Esophagus mucosa (tissue), 1 donor: ENCODE measurements at places on chromosomes 3 and 15.

- ATAC-seq = no peak
Observed at GRCh38 chr15:20652914-20653313, 111.3 kb upstream of the GOLGA6L6 start.

DNA sequence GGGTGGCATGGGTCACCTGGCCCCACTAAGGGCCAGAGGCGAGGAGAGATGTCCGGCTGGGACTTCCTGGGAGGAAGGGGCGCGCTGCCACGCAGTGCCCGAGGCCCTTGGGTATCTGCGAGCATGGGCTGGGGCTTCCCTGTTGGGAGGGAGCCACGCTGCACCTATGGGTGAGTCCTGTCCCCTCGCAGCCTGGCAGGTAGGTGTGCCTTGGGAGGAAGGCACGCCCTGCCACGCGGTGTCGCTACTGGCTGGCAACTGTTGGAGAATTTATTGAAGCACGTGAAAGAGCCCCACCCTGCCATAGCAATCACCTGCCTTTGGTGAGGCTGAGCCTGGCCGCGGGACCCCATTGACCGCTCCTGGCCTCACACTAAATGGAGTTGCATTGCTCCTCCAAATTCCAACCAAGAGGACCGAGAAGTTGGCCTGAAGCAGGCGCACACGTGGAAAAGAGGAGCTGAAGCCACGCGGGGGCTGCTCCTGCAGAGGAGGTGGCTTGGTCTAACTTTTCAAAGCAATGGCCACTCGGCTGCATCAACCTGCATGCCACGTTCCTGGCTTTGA, 134.2 kb downstream of the TJP1 start:
- peak; percentile 24 for ATAC-seq

GRCh38 chr3:72448858-72449257, 399.4 kb downstream of the SHQ1 start:
- no peak for ATAC-seq

GRCh38 chr15:56939257-56939656, 20.8 kb downstream of the TCF12 start:
- no peak for ATAC-seq

DNA sequence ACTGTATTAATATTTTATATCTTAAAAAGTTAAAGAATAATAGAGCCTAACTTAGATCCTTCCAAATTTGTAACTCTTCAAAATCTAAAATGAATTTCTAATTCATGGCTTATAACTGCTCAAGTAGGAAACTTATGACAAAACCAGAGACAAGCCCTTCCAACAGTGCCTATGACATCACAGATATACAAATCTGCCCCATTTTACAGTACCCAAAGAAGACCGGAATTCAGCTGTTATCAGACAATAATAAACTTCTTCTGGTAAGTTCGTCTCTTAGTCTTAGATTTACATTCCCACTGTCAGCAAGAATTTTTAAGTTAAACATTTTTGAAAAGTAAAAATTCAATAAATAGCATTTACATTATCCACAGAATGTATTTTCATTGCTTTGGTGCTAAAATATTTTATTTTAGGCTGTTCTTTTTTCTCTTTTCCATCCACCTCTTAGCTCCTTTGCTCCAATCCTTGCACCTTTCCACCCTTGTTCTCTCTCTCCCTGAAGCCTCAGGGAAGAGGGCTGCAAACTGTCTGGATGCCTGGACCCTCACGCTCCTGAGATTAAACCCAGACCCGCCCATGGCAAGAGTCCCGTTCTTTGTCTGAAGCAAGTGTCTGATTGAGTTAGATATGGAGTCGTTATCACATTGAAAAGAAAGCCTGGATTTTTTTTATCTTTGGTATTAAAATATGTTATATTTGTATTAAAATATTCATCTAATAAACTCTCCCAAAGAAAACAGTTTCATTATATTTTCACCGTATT, 312.7 kb downstream of the ZBTB20 start:
- no peak for ATAC-seq

- peak; percentile 67 for ATAC-seq
Observed at GRCh38 chr15:50390554-50391264, 33.5 kb upstream of the USP8 start.

GRCh38 chr3:46496746-46497555, 825 bp upstream of the RTP3 start:
- ATAC-seq = no peak

- ATAC-seq = peak; percentile 78
Observed at GRCh38 chr15:78108300-78109084, 16.1 kb downstream of the SH2D7 start.

GRCh38 chr15:83129791-83130190, 22.3 kb downstream of the TM6SF1 start:
- no peak for ATAC-seq

GRCh38 chr3:150409512-150410310, 1.6 kb downstream of the TSC22D2 start:
- peak; percentile 55 for ATAC-seq

DNA sequence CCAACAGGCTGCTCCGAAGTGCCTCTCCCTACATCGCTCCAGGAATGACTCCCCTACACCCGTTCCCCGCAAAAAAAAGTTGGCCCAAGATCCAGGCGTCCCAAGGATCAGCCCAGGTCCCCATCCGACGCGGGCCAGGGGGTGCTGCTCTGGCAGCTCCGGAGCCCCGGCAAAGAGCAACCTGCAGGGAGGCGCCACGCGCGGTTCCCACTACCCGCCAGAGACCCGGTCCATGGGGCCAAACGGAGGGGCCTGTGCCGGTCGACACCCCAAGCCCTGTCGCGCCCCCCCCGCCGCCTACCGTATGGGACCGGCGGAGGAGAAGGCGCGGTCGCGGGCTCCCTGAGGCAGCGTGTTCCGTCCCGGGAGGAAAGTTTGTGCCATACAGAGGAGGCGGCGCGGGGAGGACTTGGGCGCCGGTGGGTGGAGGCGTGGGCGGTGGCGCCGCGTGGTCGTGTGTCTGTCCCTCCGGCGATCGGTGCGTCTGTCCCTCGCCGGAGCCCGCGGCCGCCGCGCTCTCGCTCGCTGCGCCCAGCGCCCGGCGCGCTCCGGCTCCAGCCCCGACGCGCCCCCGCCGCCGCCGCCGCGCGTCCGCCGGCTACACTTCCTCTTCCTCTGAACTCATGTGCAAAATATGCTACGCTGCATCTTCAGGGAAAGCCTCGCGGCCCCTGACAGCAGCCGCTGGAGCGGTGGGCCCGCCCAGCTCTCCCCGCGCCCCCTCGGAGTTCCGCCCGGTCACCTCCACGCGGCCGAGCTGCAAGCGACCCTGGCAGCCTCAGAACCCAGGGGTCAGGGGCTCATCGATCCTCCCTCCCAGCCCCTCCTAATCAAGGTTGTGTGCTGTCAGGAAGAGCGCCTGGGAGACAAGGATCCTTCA, at the start of gene RFTN1:
TSS of gene RFTN1 (minus strand) at position 559 of the 880 bp plus-strand sequence. CDS start 19,830 bp downstream, outside the sequence.
- peak; percentile 38 for ATAC-seq

GRCh38 chr15:88484682-88485331, 17.3 kb downstream of the MRPS11 start:
- ATAC-seq = peak; percentile 19

GRCh38 chr15:74525309-74525708, 15.7 kb upstream of the ARID3B start:
- no peak for ATAC-seq

GRCh38 chr3:189238071-189238470, 66.3 kb downstream of the TPRG1 start:
- ATAC-seq = no peak

GRCh38 chr3:63819151-63819398, at the start of gene C3orf49:
C3orf49 (plus strand) TSS chr3:63819299; CDS start chr3:63819472, 173 bp downstream.
- ATAC-seq = no peak

DNA sequence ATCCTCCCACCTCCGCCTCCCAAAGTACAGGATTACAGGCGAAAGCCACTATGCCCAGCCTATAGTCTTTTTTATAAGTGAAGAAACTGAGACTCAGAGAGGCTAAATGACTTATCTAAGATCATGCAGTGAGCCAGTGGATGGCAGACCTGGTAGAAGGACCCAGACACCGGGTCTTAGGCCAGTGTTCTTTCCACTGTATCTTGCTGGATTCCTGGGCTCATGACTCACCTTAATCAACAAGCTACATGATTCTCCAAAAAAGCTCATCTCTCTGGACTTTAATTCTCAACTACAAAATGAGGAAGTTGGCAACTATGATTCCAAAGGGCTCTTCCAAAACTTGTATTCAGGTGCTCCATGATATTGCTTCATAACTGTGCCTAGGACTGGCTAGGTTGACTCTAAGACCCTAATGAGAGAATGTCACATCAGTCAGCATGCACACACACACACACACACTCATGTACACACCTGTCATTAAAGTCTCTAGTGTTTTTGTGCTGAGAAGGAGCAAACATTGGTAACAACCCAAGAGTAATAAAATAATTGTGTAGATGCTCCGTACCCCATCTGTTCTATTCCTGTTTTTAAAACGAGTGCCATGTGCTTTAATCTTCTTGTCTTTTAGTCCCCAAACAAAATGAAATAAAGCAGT, 89.7 kb upstream of the SLC4A7 start:
- ATAC-seq = no peak

DNA sequence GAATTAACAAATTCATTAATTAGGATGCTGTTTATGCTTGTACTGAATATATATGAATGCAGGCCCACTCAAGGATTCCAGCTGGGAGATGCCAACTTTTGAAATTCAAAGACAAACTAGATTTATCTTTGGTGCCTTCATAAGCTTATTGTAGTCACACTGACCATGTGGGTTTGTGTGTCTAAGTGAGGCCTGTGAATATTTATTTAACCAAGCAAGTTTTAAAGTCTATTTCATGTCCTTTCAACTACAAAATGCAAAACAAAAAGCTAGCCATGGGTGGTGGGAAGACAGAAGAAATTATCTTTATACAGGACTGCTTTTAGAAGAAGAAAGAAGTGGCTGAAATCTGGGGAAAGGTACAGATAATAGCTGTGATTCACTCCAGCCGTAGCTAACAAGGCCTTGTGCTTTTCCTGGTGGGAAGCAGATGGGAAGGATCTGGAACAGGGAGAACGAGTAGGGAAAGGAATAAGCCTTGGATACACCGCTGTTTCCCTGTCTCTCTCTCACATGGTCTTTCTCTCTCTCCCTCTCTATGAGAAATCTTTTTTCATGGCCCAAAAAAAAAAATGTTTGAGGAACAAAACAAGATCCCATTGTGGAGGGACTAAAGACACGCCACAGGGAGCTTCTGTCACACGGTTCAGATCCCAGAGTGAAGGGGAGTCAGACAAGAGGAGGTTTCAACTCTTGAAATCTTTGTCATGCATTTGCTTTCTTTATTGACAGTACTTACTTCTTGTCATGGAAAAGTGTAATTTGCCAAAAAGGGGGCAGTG, 225.5 kb downstream of the RORA start:
- ATAC-seq = no peak

GRCh38 chr15:39357480-39358268, 223.2 kb upstream of the THBS1 start:
- ATAC-seq = peak; percentile 48

GRCh38 chr3:38966811-38967692, 84.7 kb downstream of the SCN11A start:
- no peak for ATAC-seq

- no peak for ATAC-seq
Observed at GRCh38 chr3:72238801-72239200, 453.9 kb upstream of the PROK2 start.

DNA sequence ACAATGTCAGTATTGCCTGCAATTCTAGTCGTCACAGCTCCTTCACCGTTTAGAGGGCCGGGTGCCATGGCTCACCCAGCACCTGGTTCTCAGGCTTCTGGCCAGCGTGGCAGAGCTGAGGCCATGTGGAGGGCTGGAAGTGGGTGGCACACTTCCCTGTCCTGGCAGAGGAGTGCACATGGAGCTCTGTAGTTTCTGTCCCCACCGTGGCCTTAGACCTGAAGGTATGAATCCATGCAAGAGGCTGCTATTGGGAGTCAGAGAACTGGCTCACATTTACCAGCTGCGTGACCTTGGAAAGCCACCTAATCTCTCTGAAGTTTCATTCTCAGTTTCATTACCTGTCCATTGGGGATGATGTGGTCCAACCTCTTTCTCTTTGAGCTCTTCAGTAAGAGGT, 22.2 kb downstream of the EPHB1 start:
- ATAC-seq = no peak

DNA sequence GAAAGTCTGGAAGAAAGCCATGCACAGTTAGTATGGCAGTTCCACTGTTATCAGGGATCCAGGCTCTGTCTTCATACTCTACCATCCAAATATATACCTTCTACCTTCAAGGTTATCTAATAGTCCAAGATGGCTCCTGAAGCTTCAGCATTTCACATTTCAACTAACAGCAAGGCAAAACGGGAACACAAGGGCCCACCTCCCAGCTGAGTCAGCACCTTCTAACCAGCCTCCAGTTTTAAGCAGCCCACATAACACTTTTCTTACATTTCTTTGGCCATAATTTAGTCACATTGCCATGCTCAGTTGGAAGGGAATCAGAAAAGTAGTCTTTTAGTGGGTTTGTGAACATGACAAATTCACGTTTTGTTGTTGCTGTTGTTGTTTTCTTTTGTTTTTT, 15.4 kb upstream of the MSL2 start:
- ATAC-seq = no peak

GRCh38 chr3:147812186-147812911, 403.2 kb downstream of the ZIC1 start:
- no peak for ATAC-seq

DNA sequence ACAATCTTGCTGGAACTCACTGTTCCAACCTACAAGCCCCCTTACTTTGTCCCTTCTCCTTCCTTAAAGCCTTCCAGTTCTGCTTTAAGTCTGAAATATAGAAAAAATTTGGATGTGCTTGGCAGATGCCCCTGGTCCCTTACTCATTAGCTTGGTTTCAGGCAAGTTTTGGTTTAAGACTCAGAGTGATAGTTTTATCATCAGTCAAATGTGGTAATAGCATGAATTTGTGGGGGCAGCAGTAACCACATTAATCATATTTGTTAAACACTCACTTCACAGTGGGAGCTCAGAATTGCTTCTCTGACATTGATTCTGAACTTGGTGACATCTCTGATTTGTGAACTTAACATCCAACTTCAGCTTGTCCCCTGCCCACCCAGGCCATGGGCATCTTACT, 58.3 kb upstream of the ALDH1A3 start:
- ATAC-seq = no peak

DNA sequence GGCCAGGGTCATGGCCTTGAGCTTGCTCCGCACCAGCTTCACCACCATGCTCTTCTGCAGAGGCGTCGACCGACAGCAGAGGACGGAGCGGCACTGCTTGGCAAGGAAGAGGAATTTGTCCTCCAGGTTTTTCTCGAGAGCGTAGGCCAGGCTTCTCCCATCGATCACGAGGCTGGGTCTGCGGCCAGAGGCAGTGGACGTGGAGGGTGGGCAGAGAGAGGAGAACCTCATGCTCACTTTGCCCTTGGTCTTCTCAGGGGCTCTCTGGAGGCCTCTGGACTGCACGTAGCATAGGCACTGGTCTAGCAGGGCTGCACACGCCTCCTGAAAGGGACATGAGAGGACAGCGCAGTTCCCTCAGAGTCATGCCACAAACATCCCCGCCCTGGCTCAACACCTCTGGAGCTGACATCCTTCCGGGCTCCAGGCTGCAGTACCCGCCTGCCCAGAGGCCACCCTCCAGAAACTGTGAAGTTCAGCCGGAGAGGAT, 168.3 kb downstream of the ATP10A start:
- no peak for ATAC-seq
